PC-3 (cell line): ENCODE measurements at places on chromosomes 2 and 18.

- DNase-seq, result no peak
Measured at GRCh38 chr18:45836242-45837205, 11.0 kb downstream of the SIGLEC15 start.

- no peak for DNase-seq
Measured at GRCh38 chr2:44751754-44752479, 189.6 kb upstream of the SIX3 start.

DNA sequence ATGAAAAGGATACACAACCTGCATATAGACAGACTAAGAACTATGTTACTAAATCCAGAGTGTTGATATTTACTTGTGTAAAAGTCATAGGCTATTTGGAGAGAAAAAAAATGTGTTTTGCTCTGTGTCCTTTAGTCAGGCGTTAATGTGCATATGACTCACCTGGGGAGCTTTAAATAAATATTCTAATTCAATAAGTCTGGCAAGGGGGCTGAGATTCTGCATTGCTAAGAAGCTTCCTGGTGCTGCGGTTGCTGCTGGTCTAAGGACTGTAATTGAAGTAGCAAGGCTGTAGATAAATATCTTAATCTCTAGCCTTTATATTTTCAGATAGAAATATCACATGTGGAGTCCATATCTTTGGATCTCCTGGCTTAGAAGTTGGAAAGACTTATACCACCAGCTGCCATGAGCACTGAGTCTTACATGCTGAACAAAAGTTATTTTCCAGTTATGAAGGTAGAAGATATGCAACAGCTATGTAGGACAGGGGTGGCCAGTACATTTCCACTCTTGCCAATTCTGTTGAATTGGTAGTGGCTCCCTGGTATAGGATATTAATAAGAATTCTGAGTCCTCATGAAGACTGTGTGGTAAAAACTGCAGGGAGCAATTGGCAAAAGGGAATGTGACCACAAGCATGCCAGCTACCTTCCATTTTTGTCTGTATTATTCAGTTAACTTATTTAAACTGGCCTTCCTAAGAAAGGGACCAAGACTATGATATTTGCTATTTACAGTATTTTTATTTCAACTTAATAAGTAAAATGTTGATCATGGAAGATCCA lies 4.8 kb downstream of the SPAG16 start:
- peak; percentile 54 for DNase-seq

DNA sequence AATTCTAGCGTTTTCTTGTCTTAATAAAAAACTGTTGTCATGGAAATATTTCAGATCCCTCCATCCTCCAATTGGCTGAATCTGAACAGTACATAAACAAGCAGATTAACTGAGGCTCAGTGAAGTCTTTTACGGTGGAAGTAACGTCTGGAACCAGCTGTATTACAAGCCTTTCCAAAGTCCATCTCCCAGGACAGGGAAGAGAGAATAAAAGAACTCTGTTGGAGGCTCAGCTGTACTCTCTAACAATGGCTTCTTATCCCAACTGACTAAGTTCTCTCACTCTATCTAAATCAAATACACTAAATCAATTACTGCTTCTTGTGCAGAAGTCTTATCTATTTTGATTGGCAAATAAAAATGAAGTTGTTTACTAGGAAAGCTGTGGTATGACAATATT lies 19.9 kb upstream of the NEDD4L start:
- no peak for DNase-seq

- peak; percentile 7 for DNase-seq
Measured at GRCh38 chr2:13260402-13260801, 543.7 kb downstream of the TRIB2 start.

DNA sequence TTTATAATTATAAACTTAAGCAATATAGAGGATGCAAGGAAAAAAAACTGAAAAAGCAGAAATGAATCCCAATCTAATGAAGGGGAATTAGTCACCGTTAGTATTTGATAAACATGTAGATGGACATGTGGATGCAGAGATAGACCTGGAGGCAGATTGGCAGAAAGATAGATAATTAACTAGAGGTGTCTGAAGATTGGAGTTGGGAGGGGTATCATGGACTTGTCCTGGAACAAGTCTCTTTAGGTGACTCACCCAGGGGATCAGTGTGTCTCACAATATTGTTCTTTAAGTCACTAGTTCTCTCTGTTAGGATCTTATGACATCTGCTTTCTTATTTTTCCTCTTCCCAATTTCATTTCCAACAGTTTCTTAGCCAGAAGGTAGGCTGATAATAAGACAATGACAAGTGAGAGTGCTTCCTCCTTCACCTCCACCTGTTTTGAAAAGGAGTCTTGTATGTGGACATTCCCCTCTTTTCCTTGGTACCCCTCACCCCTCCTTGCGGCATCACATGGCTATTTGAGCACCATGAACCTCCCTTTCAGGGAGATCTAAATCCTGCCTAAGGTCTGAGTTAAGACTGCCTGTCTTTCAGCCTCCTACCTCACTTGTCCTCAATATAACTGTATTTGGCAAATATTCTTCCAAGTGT lies 987.7 kb downstream of the TSN start:
- DNase-seq, result no peak

DNA sequence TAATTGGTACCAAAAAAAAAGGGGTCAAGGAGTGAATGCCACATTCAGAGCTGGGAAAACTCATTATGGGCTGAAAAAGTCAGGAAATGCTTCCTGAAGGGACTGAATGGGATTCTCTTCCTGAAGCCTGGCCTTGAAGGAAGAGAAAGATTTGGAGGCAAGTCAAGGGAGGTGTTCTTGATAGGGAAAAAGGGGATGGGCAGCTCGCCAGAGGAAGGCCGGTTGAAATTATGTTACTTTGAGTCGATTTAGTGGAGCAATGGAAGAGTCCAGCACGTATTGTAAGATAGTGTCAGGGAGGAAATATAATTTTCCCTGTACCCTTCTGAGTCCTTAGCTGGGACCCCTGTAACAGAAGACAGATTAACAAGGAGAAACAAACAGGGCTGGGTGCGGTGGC lies 115.3 kb upstream of the STPG4 start:
- no peak for DNase-seq

DNA sequence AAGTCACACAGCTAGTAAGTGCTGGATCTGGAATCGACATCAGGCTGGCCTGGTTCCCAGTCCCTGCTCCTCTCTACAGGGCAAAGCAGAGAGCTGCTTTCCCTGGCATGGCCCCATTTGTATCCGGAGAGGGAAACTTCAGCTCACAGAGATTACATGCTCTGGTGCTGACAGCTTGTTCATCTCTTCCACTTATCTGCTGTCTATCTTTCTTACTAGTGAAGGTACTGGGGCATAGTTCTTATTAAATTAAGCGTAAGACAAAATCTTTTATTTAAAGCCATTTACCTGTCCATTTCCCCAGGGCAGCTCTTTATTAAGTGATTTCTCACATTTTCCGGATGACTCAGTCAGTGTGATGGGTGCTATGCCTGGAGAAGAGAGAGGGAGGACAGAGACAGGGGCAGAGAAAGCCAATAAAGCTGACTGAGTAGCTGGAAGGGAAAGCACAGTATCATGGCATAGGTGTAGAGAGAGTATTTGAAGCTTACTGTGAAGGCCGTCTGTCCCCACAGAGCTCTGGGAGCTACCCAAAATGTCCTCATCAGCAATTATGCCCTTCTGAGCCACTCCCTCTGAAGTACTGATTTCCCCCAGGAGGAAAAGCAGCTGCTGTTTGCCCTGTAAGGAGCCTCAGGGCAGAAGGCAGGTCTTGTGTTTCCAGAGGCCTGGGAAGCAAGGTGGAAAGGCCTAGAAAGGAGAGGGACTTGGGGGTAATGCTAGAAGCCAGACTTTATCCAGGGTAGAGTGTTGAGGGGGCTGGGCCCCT lies 44.1 kb upstream of the EPAS1 start:
- peak; percentile 83 for DNase-seq

- DNase-seq, result no peak
Measured at GRCh38 chr2:118056165-118056534, 32.1 kb upstream of the INSIG2 start.

- DNase-seq, result peak; percentile 84
Measured at GRCh38 chr18:22385718-22386117, 32.0 kb downstream of the CTAGE1 start.

DNA sequence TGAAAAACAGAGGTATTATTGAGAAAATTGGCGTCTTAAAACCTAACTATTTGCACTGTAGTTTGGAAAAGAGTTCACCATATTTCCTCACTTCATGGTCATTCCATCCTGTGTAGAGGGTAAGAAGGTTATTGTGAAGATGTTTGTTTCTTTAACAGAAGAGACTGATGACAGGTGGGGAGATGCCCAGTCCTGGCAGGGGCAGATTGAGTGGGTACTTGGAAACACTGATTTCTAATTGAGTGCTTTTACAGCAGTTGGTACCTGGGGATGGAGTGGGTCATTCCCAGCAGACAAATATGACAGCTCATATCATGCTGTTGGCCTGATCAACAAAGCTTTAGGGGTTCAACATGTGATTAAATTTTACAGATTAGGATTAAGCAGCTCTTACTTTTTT lies 67.5 kb downstream of the MYOM1 start:
- DNase-seq, result no peak

DNA sequence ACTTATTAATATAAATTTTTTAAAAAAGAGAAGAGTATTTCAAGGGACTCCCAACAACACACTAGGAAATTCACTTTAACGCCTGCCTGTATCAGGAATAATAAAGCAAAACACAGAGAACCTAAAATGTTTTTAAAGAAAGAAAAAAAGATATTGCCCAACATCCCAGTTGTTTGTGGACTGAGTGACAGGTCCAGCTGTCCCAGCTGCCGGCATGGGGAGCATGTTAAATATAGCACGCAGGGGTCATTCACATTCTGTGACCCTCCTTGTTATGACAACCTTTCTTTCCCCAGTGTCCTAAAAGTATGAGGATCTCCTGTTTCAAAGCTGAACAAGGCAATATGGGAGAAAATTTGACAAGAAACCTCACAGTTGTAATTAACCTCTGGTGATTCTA lies 4.4 kb downstream of the KLHL41 start:
- no peak for DNase-seq

DNA sequence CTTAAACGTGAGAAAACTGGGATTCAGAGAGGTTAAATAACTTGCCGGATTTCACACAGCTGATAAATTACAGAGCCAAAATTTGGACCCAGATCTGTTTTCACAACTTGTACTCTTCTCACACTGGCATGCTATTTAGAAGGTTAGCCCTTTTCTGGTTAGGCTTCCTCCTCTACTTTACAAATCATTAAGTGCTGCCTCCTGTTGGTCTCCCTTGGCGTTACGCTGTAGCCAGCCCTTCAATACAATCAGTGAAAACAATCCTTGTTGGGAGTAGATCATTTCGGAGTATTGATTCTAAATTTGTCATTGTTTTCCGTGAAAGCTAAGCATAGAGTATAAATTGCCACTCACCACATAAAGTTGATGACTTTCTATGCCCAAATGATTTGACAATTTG lies 153.5 kb downstream of the ARHGAP15 start:
- DNase-seq, result peak; percentile 5

GRCh38 chr18:55256929-55257289 lies 297.6 kb upstream of the CCDC68 start:
- no peak for DNase-seq

GRCh38 chr2:224997802-224998201 lies 44.5 kb downstream of the DOCK10 start:
- DNase-seq, result no peak

DNA sequence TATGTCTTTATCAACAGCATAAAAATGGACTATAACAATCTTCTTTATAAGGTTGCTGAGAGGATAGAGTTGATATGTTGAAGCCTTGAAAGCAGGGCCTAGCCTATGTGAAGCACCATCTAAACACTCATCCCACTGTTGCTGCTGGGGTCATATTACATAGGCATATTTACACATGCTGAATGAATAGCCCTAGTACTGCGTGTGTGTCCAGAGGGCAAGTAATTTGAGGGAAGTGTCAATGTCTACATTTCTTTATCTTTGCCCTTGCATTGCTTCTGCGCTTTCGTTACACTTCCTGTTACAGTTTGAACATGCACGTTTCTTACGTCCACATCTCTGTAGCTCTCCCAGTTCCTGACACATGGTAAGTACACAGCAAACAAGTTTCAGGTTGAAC lies 280.3 kb upstream of the ATP5MC3 start:
- DNase-seq, result peak; percentile 4

GRCh38 chr2:235278771-235279355 lies 215.0 kb upstream of the AGAP1 start:
- DNase-seq, result no peak

DNA sequence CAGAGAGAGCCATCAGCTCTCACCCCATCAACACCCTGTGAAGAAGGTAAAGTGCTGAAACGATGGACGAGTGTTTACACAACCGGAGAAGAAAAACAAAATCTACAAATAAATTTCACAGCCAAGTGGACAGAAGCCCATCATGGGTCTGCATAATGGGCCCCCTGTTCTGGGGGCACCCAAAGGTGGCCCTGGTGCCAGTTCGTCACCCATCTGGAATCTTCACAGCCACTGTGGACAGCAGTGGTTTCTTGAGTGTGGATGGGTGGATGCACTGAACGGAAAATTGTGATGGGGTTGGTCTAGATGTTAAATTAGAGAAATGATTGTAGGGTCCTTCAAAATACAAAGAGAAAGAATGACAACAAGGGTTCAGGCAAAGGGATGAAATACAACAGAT lies 38.8 kb downstream of the ANKMY1 start:
- no peak for DNase-seq

DNA sequence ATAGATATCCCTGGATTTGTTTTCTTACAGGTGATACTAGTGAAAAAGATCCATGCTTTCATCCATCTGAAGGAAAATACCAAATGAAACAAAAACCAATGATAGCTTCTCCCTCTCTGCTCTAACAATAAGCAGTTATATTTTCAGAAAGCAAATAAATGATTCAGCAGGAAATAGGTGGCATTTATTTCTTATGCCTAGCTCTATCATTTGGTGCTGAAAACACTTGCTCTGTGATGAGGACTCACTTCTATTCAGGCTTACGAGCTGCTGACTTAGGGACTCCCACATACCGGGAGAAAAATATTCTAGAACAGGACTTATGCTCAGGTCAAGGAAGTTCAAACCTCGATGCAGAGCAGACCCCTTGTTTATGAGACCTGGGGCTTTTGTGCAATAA lies 142.6 kb downstream of the SETBP1 start:
- peak; percentile 57 for DNase-seq

- peak; percentile 30 for DNase-seq
Measured at GRCh38 chr2:118846953-118847761, at the start of gene EN1. EN1 (minus strand) TSS chr2:118847648; CDS start chr2:118847167, 481 bp downstream.

DNA sequence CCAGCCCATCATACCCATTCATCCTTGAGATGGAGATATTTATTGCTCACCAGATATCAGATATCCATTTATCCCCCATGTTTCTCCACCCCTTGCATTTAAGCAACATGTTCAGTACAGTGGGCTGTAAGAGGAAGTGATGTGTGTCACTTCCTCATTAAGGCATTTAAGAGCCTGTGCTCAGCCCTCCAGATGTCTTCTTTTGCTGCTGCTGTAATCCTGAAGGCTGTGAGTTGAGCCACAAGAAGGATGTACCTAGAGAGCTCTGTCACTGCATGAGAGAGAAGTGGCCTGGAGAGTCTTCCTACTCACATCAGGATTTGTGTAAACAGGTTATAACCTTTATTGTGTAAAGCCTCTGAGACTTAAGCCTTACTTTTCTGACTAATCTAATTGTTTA lies 151.8 kb upstream of the UNC80 start:
- no peak for DNase-seq

DNA sequence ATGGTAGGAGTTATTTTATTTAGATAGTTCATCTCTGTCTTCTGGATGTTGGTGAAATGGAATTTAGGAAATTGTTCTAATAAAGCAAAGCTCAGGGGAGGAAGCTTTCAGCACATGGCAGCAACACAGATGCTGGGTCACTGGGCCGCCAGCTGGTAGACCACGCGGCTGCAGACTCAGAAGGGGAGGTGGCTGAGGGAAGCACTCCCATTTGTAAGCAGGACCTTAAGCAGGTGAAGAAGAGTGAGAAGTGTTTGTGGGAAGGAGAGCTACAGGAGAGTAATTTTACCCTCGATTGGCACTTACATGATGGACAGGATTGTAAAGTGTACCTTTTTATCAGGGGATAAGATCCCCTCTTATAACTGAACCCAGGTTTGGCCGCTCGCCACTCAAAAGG lies 24.4 kb downstream of the NMS start:
- DNase-seq, result no peak
